ENCODE measurements at places on chromosomes 4 and X. TPM values are rescaled to one million over a fixed set of nuclear protein-coding genes. Genes with fewer than 3 reads are reported as not detected.

- no peak for DNase-seq
Measured at GRCh38 chrX:47172971-47173792, 20.4 kb upstream of the UBA1 start.

- DNase-seq, result no peak
Measured at GRCh38 chr4:150240011-150240410, 161.8 kb downstream of the DCLK2 start.

GRCh38 chr4:182177166-182177565, 66.0 kb upstream of the TENM3 start:
- DNase-seq, result no peak

DNA sequence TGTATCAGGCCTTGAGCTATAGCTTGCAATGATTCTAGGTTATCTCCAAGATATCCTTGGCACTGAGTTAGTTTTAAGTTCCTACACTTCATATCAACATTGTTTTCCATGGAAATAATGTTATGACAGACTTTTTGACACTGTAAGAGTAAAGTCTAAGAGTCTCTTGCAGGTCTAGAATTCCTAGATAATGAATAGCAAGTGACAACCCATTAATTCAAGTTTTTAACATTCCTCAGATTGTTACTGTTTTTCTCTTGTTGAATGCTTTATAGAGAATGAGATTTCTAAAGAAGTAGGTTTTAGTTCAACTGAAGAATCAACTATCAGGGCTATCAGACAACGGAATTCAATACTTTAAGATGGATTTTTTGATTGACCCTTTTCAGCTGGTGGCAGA, 276.1 kb downstream of the PPP3CA start:
- DNase-seq, result no peak

- DNase-seq, result no peak
Measured at GRCh38 chrX:41009850-41010846, 75.1 kb upstream of the USP9X start.

DNA sequence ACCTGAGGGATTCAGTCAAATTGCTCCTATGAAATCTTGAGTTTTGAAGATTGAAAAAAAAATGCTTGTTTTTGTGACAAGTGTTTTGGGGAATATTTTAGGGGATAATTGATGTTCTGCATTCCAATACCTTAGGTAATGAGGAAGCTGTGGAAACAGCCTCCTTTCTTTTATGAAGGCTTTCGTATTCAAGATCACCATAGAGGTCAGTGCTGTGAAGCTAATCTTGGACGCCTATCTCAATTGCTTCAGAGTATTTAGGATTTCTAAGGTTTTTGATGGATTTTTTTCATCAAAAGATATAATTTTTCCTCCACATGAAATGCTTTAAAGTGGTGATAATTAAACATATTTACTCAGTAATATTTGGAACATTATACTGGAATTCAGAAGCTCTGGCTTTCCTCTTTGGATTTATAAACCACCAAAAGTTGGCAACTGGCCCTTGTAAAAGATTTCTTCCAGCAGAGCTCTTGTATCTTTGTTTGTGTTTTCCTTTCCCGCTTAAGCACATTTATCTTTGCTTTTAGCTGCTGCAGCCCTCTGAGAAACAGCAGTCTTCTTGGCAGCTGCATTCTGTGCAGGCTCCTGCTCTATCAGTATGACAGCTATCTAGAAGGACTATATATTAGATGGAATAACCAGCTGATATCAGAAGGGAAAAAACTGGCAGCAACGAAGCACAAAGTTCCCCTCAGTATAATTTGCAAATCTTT, 63.7 kb downstream of the HMGB2 start:
- DNase-seq, result no peak

DNA sequence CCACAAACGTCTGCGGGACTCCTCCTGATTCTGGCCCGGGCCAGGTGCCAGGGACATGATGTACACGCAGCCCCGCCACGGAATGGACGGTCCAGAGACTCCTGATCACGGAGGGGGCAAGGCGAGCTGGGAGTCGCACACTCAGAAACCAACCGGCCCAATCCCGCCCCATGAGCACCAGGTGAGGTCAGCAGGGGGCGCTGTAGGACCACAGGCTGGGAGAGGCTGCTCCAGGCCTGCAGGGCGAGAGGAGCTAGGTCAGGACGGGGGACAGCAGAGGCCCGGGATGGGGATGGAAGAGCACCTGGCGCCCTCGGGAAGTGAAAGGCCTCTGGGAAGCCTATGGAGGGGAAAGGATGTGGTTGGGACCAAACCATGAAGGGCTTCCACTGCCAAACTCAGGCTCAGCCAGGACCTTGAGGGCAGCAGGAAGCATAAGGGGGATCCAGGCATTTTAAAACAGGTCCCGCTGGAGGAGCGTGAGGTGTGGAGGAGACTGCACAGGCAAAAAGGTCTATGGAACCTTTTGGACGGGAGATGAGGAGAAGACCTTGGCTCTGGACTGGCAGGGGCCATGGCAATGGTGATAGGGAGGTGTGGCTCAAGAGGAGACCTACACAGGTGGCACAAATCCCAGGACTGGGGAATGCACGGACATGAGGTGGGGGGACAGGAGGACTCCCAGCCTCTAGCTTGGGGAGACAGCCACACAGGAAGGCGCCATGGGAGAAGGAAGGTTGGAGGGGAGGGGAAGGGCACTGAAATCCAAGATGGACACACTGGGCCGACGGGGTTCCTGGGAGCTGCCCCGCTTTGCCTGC, 79.2 kb downstream of the MTMR1 start:
- DNase-seq, result peak; percentile 64

The CCDC110 gene
- total RNA-seq, result 0.41 TPM

The CXCR3 gene
- total RNA-seq, result not detected

The BRS3 gene
- total RNA-seq, result 1.6 TPM

Data from frontal cortex (tissue), 4 donors.